SK-N-MC (cell line): ENCODE measurements at places on chromosomes 12 and 14.

DNA sequence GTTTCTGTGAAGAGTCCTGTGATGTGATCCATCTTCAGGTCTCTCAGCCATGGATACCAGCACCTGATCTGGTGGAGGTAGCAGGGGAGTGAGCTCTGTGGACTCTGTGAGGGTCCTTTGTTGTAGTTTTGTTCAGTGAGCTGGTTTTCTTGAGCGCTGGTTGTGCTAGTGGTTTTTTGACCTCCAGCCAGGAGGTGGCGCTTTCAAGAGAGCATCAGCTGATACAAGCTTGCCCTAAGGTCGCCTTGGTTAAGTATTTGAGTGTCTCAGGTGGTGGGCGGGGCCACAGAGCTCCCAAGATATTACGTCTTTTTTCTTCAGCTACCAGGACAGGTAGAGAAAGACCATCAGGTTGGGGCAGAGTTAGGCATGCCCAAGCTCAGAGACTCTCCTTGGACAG, 139.7 kb downstream of the TTLL5 start:
- DNase-seq, result no peak

- DNase-seq, result no peak
Measured at GRCh38 chr14:33726685-33727084, 224.2 kb downstream of the EGLN3 start.

DNA sequence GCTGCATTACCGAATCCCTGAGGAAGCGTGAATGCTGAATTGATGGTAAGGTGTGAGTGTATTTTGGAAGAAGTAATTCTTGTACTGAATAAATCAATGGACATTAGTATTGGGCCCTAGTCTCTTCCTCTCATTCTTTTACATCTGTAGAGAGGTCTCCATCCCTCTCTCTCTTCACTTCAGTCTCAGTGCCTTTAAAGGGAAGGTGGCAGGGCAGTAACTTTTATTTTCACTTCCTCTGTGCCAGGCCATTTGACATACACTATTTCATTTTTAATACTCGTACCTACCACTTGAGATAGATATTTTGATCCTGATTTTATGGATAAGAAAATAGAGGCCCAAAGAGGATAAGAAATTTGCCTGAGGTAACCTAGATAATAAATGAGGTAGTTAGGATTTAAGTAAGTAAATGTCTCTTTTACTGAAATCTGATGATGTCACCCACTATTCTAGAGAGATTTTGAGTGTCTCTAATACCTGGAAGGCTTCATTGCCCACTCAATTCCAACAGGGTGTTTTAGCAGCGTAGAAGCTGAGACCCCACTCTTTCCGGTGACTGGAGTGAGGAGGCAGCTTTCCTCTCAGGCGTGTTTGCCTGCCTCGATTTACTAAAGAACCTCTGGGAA, 177.9 kb upstream of the PRICKLE1 start:
- DNase-seq, result no peak

DNA sequence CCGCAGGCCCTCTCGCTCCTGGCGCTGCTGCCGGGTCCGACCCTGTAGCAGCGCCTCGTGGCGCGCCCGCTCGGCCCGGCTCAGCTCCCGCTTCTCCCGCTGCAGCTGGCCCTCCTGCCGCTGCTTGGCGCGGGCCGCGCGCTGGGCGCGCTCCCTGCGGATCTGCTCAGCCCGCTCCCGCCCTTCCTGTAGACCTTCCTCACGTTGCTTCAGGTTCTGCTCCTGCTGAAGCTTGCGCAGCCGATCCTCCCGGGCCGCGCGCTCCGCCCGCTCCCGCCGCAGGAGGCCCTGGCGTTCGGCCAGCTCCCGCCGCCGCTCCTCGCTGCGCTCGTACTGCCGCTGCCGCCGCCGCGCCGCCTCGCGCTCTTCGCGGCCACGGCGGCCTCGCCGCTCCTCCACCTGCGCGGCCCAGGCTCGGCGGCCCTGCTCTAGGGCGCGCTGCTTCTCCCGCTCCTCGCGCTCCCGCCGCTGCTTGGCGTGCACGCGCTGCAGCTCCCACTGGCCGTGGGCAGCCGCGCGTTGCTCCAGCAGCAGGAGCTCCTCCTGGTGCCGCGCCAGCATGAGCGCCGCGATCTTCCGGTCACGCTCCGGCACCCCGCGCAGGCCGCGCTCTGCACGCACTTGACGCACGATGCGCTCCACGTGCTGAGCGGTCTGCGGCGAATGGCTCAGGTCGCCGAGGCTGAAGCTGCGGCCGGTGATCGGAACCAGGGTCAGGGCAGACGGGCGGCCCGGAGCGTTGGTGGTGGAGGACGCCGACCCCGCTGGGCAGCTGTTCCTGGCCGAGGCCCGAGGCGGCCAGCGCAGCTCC, 2.4 kb downstream of the CCDC177 start:
- no peak for DNase-seq

DNA sequence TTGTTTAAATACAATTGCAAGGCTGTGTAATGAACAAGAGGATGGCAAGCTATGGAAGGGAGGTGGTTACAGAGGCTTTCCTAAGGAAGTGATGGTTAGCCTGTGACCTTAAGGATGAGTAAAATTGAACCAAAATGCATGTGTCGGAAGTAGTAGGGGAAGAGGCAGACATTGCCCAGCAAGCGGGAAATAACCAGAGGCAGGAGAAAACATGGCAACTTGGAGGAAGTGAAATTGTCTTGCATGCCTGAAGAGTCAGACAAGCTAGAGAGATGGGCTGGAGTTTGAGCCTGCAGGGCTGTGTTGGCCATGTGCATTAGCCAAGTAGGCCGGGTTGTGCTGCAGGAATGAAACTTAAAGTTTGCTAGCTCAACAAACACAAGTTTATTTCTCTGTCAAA, 96.2 kb downstream of the BTG1 start:
- no peak for DNase-seq

GRCh38 chr12:112168561-112168971, 43.2 kb downstream of the TRAFD1 start:
- no peak for DNase-seq

DNA sequence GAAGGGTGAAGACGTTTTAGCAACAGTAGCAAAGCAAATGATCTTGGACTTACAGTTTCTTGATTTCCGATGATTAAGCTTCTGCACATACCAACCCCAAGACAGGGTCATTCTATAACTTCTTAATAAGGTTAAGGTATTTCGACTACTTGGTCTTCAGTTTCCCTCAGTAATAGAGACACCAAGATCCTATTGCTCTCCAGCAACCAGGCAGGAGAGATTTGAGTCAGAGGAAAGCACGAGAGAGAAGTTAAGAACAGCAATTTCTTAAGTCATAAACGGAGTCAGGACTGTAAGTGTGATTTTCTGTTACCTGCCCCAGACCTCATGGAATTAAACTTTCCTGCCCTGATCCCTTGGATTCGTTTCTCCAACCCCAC, 215.6 kb downstream of the TTC8 start:
- no peak for DNase-seq
